ENCODE measurements at places on chromosomes 12 and 14. TPM values are rescaled to one million over a fixed set of nuclear protein-coding genes. Genes with fewer than 3 reads are reported as not detected.

DNA sequence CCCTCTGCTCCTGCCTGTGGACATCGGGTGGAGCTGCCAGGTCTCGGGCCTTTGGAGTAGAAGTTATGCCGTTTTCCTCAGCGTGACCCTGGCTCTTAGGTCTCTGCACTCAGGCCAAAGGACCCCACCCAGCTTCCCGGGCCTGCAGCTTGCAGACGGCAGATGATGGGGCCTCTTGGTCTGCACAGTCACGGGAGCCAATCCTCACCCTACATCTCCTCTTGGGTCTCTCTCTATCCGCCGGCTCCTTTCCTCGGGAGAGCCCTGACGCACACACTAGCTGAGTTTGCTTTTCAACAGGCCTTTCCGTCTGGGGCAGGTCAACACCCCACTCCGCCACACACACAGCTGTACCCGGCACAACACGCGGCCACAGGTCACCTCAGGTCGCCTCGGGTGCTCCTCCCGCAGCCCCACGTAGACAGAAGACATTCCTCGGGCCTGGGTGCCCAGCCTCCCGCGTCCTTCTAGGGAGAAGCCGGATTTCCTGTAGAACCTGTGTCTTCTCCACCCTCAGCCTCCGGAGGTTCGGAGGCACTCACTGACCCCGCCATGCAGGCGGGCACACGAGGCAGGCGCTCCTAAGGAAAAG, 9.9 kb downstream of the GALNT9 start:
- DNase-seq = no peak

GRCh38 chr14:22319526-22320361, 269.3 kb downstream of the DAD1 start:
- DNase-seq = no peak

DNA sequence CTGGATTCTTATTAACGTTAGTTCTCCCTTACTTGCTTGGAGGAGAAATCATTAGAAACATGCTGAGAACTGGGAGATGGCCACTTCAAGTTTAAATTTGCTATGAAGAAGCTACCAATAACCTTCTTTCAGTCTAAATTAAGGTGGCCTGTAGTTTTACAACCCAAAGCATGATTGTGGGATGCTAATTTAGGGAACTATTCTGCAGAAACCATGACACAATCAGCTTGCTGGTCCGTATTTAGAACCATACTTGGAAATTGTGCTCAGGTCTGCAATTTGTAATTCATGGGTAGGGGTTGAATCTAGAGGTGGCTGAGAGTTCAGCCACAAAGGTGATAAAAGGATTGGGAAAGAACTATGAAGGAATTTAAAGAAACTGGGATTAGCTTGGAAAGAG, 405.7 kb downstream of the RAD51B start:
- no peak for DNase-seq

- DNase-seq = no peak
These were observed 105.3 kb downstream of the KCNH5 start for GRCh38 chr14:62939970-62940369.

KRT6C gene
- not detected for polyA plus RNA-seq

RNASE2 gene
- polyA plus RNA-seq = 0.74 TPM

- peak; percentile 37 for DNase-seq
These were observed 43.3 kb downstream of the EFCAB11 start for GRCh38 chr14:89911010-89911919.

DNAI7 gene
- polyA plus RNA-seq = 9.0 TPM

DNA sequence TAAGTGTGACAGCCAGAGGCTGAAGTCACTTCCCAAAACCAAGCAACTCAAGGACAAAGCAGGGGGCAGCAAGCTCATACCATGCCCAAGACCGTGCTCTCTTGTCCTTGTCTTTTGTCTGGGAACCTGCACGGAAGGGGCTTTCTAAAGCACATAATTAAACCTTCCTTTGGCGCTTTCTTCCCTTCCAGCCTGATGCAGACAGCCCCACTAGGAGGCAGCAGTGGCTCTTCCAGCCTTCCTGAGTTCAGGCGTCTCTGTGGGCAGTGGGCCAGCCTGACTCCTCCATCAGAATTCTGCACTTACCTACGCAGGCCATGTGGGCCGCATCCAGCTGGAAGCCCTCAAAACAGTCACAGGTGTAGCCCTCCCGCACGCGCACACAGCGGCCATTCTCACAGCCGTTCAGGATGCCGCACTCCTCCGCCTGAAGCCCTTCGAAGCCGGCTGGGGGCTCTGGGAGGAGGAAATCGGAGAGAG, 7.6 kb downstream of the ISCA2 start:
- peak; percentile 76 for DNase-seq

- no peak for DNase-seq
These were observed 249.7 kb downstream of the LRIG3 start for GRCh38 chr12:58670623-58671022.

CCDC88C gene
- polyA plus RNA-seq = 37.3 TPM

- no peak for DNase-seq
These were observed 247.9 kb upstream of the BTG1 start for GRCh38 chr12:92393504-92393903.

DNA sequence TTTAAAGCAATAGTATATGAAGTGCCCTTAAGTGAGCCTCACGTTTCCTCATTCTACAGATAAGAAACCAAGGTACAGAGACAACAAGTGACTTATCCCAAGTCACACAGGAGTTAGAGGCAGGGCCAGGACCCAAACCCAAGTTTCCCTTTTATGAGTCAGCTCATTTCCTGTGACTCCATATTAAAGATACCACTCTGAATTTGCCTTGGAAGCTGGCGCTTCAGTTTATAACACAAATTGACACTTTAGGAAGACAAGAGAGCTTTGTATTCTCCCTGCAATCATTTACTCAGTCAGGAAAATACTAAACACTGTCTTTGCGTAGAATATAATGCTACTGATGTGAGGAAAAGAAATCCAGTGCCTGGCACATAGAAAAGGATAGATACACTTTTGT, 43.2 kb downstream of the MYBPC1 start:
- DNase-seq = no peak

LMNTD1 gene
- polyA plus RNA-seq = not detected

- no peak for DNase-seq
These were observed 36.4 kb downstream of the ANKS1B start for GRCh38 chr12:99948370-99948769.

DNA sequence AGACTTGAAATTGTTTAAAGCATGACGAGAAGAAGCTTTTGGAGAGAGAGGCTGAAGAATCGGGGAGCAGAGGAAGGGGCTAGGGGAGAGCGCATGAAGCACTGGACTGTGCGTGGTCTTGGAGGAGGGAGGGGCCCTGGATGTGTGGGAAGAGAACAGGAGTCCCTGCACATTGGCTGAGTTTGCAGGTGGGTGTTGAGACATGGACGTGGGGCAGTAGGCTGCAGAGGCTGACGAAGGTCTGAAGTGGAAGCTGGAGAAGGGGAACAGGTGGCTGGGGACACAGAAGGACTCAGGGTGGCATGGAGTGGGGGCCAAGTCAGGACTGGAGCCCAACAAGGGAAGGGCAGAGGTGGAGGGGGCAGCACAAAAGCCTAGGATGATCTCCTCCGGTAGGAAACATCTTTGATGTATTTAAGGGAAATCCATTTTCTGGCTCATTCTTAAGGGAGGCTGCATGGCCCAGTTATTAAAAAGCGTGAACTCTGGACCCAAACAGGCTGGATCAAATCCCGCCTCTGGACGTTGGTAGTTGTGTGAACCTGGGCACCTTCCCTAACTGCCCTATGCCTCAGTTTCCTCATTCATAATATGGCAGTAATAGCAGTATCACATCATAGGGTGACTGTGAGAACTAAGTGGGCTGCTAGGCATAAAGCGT, 29.0 kb downstream of the ADGRD1 start:
- DNase-seq = no peak

- DNase-seq = no peak
These were observed 55.8 kb downstream of the GALNT4 start for GRCh38 chr12:89468648-89469326.

DNA sequence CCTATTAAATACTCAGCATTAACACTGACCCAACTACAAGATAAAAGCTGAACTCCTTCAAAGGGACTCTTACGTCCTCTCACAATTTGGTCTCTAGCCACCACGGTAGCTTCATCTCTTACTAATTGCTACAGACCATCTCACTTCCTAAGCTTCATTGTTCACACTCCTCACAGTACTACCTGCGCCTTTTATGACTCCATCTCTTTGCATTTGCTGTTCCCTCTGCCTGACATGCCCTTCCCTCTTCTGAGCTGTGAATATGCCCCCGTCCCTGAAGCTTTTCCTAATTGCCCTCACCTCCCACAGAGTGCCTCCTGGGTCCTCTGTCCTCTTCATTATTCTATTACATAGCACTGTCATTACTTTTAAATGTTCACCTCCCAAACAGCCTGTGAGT, 2.5 kb downstream of the EEA1 start:
- DNase-seq = no peak

- no peak for DNase-seq
These were observed 1.7 kb downstream of the HECTD1 start for GRCh38 chr14:31205681-31206535.

RHEBL1 gene
- 1.6 TPM for polyA plus RNA-seq

RPGRIP1 gene
- 0.36 TPM for polyA plus RNA-seq

GRCh38 chr12:80802652-80803400, 86.1 kb downstream of the MYF5 start:
- no peak for DNase-seq

- DNase-seq = no peak
These were observed 82.9 kb downstream of the BCL2L14 start for GRCh38 chr12:12153596-12153995.

CD27 gene
- polyA plus RNA-seq = 0.40 TPM

DNA sequence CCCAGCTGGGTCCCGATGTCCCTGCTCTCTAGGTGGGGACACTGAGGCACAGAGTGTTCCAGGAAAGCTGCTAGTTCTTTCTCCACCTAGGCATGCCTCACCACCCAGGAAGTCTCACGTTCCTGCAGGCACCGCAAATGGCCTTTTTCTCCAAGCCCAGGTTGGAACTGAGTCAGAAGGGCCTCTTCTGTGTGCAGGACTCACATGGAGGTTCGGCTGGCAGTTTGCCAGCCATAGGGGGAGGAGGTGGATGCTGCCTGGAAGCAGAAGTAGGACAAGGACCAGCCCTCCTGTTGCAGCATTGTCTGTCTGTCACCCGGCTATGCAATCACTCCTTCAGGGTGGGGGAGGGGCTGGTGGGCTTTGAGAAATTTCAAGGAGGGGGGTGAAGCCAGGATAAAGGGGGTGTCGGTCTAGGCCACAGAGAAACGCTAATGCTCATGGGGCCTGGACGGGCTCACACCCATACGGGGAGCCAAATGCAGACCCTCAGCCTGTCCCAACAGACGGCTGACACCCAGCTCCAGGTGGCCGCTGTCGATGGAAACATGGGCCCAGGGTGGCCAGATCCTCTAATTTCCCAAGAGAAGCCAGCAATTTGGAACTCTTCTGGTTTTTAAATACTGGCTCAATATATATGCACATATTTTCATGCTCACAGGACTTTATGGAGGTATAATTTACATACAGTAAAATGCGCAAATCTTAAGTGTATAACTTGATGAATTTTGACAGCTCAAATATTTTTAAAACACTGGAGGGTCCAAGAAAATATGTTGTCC, 120.5 kb downstream of the PHETA1 start:
- DNase-seq = no peak
